ENCODE measurements at places on chromosomes 4 and X.

GRCh38 chr4:126719852-126720251, 912.9 kb upstream of the INTU start:
- DNase-seq = no peak

DNA sequence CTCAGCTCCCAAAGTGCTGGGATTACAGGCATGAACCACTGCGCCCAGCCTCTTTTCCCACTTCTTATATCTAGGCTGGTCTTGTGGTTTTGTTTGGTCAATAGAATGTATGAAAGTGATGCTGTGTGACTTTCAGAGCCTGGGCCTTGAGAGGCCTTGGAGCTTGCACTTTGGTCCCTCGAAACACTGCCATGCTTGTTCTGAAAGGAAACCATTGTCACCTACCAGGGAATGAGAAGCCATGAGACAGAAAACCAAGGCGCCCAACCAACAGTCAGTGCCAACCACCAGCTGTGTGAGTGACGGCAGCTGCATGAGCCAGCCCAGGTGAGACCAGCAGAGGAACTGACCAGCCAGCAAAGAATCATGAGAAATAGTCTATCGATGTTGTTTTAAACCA, 57.4 kb downstream of the SCD5 start:
- DNase-seq = no peak

DNA sequence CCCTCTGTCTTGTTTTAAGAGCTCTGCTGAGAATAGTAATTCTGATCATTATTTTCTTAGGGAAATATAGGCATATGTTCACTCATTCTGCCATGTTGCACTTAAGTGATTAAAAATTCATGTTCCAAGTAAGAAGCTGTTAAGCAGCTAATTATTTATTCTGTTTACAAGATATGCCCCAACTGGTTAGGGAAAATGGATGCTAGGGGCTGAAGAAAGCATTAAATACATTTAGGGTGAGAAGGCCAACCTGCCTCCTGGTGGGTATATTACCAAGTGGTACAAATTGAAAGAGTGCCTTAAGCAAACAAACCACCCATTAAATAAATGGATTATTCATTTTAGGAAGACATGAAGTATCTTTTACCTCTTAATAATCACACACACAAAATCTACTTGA, 392.6 kb upstream of the EPHA5 start:
- DNase-seq = no peak

GRCh38 chrX:116436358-116436816, at the start of gene SLC6A14:
SLC6A14 (plus strand) TSS chrX:116436606; CDS start chrX:116436710, 104 bp downstream.
- DNase-seq = no peak

DNA sequence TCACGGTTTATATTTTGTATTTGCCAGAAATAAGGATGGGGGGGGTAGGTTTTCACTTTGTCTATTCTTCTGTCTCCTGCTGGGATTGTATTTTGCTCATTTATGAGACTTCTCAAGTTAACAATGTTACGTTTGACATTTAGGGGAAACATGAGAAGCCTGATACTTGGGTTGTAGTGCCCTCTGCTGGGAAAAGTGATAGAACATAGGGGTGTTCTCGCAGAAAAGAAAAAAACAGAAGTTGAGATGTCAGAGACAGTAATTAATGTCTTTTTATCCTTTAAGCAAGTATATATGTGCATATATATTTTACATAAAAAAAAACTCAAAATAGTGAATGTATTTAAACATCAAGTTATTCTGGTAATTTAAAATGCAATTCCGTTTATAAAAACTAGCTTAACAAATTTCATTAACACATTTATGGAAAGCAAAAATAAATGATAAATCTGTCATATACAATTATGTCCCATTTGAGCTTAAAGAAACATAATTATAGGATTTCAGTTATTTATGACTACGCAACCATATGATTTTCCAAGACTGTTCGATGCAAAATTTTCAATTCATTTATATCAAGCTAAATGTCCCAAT, 46.0 kb upstream of the TMPRSS11F start:
- peak; percentile 64 for DNase-seq

DNA sequence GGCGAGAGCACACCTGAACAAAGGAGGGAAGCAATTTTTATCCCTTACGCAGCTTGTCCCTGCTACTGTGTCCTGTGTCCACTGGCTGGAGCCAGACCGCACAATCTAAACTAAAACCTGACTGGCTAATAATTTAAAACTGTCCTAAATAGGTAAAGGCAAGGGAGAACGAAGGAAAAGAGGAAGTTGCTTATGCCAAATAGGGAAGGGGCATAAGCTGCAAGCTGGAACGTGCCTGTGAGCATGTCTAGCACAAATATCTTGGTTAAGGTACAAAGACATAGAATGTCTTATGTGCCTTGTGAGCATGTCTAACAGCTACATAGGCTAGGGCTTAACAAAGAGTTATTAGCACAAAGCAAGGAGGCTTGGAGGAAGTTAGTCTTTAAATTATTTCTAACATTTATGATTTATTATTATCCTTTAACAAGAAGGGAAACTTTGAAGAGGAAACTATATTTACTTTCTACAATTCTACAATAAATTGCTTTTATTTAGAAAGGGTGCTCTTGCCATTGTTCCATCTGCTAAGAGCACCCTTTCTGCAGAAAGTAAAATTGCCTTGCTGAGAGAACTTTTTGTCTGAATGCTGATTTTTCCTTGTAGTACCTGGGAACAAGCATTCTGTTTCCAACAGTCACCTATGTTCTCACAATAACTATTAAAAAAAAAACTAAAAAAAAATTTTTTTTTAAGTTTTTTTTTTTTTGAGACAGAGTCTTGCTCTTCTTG, 80.6 kb upstream of the CBR4 start:
- DNase-seq = no peak

DNA sequence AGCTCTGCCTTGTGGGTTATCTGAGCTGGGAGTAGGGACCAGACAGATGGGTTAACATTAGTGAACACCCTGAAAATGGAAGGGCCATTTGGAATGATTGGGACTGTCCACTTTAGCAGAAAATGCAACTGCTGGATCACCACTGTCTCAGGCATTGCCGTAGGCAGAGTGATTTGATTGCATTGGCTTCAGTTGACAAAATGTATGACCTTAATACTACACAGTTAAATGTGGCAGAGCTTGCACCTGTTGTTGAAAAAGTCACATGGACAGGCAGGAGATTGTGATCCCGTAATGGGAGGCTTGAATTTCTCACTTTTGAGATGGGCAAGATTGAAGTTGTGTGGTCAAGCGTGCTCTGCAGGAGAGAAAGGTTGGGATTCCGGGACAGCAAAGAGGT, 166.5 kb upstream of the PUDP start:
- no peak for DNase-seq

DNA sequence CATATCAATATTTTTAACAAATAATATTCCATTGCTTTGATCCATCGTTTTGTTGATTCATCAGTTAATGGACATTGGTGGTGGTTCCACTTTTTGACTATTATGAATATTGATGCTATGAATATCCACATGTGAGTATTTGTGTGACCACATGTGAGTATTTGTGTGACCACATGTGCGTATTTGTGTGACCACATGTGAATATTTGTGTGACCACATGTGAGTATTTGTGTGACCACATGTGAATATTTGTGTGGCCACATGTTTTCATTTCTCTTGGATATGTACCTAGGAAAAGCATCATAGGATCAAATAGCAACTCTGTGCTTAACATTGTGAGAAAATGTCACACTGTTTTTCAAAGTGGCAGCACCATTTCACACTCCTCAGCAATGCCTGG, 433.6 kb upstream of the FRG1 start:
- DNase-seq = no peak

- DNase-seq = no peak
Measured at GRCh38 chr4:120005527-120005926, 61.1 kb downstream of the MAD2L1 start.

DNA sequence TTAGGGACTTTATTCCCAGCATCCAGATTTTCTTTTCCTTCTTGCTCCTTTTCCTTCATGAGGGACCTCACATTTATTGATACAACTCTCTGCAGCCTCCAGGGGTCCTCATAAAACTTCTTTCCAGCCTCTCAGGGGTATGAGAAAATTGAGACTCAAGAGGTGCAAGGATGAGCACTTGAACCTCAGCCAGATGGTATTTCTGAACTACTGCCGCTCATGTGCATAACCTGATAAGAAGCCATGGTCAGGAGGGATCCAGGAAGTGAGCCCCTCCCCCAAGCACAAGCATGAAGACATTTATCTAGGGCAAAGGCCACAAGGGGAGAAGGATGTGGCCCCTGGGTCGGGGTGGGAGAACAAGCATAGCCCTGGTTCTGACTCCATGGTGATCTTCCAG, 73.3 kb downstream of the TSPAN7 start:
- no peak for DNase-seq

DNA sequence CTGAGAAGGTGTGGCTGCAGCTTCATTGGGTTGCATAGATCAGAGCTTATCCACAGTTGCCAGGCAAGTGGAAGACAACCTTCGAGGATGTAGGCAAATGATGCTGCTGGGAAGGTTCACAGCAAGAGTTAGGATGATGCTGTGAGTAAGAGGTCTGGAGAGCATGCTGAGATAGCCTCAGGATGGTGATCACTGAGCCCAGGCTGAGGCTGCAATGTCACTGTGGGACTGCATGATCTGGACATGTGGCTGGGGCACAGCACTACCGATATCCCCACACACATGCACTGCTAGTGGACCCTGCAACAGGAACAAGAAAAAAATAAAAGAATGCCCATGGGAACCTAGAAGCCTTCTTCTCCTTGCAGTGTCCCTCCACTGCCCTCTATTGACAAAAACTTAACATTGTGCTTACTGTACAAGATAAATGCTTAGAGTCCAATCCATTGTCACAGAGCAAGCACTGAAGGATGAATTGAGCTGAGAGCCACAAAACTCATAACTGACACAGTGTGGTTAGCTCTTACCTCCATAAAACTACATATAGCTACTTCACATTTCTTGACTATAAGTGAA, 105.6 kb downstream of the CNKSR2 start:
- DNase-seq = peak; percentile 67

GRCh38 chr4:148060264-148061140, 328.6 kb downstream of the ARHGAP10 start:
- no peak for DNase-seq

GRCh38 chr4:1572964-1573720, 111.0 kb downstream of the FAM53A start:
- no peak for DNase-seq

DNA sequence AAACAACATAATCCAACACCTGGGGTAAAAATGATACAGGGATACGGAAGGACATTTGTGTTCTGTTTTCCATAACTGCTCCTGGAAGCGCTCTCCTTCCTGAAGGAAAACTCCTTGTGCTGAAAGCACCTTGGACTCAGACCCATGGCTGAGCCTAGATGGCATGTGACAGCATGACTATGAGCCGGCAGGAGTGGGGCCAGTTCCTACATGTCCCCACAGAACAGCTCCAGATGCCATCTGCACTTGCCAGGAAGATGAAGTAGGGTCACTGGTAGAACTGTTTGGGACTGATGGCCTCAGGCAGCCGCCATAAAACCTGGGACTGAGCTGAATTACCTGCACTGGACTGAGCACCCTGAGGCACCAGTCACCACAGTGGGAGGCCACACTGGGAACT, 56.0 kb upstream of the BCLAF3 start:
- no peak for DNase-seq

DNA sequence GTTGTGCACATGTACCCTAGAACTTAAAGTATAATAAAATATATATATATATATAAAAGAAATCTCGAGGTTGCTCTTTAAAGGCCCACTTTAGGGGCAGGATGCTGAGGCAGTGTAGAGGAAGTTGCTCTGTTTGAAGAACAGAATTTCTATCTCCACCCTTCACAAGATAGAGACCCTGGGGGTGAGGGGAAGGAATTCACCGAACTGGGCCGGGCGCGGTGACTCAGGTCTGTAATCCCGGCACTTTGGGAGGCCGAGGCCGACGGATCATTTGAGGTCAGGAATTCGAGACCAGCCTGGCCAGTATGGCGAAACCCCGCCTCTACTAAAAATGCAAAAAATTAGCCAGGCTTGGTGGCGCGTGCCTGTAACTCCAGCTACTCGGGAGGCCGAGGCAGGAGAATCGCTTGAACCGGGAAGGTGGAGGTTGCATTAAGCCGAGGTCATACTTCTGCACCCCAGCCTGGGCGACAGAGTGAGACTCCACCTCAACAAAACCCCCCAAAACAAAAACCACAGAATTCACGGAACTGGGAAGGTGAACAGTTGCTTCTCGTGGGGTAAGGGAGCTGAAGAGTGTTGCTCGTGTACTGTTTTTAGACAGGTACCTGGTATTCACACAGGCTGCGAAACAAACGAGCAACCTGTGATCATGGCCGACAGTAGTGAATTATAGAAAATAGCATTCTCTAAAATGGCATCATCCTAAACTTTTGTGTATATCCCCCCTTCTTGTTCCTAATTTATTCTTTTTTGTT, 6.2 kb downstream of the PLAC8 start:
- DNase-seq = no peak

DNA sequence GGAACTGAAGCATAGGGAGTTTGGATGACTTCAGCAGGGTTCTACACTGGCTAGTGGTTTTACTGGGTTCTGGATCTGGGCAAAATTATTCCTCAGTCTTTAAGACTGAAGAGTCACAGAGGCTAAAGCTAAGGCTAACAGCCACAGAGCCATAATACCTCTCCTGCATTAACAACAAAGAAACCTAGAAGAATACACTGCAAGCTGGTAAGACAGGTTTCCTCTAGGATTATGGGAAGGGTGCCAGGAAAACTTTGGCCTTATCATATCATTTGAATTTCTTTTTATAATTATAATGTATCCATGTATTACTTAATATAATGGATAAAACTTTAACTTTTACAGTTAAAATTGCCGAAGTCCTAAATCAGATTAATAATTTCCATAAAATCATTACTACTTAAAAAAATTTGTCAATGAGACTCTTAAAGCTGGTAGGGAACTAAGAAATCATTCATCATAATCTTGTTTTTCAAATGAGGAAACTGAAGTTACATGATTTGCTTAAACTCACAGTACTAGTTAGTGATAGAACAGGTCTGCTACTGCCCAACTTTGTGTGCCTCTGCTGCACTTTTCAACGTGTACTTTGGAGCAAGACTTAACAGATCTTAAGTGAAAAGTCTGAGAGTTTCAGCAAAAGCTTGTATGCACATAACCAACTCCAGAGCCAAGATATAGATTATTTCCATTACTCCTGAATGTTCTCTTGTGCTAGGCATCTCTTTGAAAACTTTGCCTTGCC, 24.2 kb upstream of the PGRMC2 start:
- no peak for DNase-seq

DNA sequence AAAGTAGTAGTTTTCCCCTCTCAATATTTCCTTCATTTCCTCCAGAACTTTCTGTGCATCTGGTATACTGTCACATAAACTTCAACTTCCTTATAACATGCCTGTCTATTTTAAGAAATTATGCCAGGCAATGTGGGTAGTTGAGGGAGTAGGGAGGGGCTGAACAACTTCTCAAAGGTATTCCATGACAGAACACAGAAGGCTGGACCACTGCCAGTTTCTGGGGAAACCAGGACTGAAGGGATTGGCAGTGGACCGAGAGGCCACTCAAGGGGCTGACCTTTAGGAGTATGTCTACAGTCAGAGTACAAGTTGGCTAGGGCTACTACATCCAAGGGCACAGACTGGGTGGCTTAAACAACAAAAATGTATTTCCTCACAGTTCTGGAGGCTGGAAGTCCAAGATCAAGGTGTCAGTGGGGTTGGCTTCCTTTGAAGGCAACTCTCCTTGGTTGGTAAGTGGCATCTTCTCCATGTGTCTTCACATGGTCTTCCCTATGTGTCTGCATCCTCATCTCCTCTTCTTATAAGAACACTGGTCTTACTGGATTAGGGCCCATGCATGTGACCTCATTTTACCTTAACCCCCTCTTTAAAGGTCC, 6.9 kb downstream of the SH3RF1 start:
- no peak for DNase-seq
